H9 (cell line): ENCODE measurements at places on chromosomes 3 and 15. TPM values are rescaled to one million over a fixed set of nuclear protein-coding genes. Genes with fewer than 3 reads are reported as not detected.

DNA sequence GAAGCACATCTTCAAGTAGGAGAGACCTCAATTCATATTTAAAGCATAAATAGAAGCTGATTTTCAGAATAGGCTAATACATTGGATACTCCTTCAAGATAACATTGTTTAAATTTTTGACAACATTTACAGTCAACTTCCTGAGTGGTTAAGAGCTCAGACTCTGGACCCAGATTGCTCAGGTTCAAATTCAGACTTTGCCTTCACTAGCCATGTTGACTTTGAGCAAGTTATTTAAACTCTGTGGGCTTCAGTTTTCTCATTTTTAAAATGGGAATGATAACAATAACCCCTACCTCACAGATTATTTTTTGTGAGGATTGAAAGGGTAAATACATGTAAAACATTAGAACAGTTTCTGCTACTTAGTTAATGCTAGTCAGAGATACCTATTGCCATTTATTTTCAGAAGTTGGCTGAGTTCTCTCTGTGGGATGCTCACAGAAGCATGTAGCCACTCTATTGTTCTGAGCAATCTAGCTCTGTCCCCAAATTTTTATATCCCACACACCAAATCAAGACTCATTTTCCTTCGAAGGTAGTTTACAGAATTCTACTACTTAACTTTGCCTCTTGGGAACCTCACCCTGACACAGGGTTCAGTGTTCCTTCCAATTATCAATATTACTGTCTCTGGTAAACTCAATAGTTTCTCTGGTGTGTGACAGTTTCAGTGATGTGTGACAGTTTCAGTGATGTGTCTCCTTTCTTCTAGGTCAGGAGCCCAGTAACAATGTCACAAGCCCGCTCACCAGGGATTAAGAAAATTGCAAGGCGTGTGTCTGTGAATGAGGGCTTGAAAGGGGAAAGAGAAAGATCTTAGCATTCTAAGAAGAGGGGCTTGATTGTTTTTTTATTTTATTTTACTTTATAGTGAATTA is 79.4 kb upstream of the OSTN start:
- DNase-seq = no peak
- H3K4me1 ChIP-seq = no peaks in the 10 kb centered on the region
- no peak overlapping the region for H3K4me3 ChIP-seq
- H3K27me3 ChIP-seq = no peaks in the 10 kb centered on the region

DNA sequence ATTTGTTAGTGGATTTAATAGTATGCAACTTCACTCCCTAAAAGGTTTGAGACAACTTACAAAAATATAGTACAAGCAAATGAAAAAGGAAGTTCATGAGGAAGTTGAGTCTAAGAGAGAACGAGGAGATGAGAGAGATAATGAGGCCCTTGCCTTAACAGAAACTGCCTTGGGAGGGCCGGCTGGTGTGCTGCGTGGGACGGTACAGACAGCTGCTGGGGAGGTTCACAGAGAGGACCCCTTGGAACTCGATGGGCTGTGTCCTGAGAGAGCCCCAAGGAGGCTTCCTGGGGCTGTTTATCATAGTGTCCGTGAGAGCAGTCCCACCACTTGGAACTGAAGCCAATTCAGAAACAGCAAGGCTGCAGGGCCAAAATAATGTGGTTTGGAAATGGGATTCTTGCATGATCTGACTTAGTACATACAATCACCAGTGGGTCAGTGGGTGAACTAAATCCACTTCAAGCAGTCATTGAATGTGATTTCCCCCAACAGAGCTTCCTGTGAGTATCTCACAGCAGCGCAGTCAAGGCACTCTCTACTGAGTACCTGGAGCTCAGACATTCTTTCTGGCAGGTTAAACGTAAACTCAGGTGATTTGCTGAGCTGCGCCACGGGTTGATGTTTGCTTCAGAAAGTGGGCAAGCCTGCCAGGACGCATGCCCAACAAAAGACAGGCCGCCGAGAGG is 90.8 kb downstream of the CRTC3 start:
- H3K4me1 ChIP-seq = no peaks in the 10 kb centered on the region; the same call in 1 of the 2 replicates
- H3K27ac ChIP-seq = no peak overlapping the region
- no peak overlapping the region for H3K4me3 ChIP-seq

DNA sequence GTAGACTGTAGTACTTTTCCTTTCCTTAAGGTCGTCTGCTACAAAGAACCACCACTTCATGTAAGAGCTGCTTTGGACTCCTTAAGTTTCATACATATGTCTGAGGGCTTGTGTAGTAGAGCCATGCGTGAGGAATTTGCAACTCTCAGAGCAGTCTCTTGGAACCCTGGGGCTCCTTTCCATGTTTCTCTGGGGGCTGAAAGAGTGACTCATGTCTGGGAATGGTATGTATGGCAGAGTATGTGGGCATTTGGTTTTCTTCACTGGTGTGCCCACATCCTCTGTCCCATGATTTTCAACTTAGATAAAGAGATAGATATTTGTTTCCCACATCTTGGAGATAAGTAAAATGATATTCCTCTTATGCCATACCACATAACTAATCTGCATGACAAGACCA is 20.6 kb upstream of the RBM5 start:
- H3K4me1 ChIP-seq = no peaks in the 10 kb centered on the region
- DNase-seq = no peak
- no peaks in the 10 kb centered on the region for H3K27me3 ChIP-seq
- H3K27ac ChIP-seq = no peak overlapping the region

The FOXB1 gene
- 3.5 and 3.7 TPM in 2 replicates for total RNA-seq

The HRG gene
- total RNA-seq = not detected in 2 replicates

The POPDC2 gene
- 0.37 and 0.97 TPM in 2 replicates for total RNA-seq

The TNIK gene
- total RNA-seq = 10.2 and 15.9 TPM in 2 replicates

The TF gene
- total RNA-seq = 0.09 and 0.18 TPM in 2 replicates
